Lung microvascular endothelial cell (primary cell): ENCODE measurements at places on chromosomes 7 and 10. TPM values are rescaled to one million over a fixed set of nuclear protein-coding genes. Genes with fewer than 3 reads are reported as not detected.
A peak's percentile ranks its signal among the peaks of the same experiment; 100 is the strongest.

DNA sequence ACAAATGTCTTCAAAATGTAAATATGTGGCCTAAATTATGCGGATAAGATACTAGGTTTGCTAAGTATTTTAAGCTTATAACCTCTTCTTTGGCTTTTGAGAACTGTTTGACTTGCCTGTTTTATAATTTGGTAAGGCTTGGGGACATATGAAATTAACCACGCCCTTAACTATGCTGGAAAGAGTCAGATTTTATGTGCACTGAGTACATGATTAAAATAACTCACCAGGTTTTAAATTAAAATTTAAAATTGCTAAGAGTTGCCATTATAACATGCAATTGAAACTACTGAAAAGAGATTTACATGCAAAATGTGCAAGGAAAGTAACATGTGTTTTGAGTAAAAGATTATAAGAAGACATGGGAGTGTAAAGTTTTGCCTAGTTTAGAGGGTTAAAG, 141.9 kb downstream of the WDR11 start:
- DNase-seq, result no peak

DNA sequence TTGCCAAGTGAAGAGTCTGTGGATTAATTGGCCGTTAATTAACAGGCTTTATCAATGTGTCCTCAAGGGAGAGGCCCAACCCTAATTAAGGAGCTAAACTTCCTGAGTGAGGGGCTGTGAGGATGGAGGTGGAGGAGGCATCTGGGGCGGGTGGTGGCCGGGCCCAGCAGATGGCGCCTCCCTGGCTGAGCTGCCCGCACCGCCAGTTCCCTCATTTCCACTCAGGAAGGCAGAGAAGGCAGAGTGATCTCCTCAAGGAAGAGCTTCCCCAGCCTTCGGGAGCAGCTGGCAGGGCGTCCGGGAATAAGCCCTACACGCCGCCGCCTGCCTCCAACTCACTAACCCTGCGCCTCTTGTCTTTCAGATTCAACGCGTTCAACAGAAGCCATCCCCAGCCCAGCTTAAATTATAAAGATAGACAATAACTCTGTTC, 112.2 kb downstream of the CYTH3 start:
- peak; percentile 85 for DNase-seq

DNA sequence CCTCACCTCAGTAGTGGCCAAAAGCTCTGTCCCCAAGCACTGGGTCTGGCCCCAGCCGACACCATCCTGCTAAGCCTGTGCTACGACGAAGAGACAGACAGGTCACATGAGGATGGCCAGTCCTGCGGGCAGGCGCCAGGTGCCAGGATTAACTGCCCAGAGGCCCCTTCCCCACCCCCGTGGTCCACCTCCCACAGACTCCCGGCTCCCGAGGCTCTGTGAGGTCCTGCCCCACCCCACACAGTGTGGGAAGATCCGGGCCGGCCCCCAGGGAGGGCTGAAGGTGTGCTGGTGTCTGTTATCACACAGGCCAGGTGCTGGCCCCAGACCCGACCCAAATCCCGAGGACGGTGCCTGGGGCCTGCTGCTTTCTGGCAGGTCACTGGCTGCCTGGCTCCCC, 27.2 kb downstream of the CYP2W1 start:
- no peak for DNase-seq

- no peak for DNase-seq
Measured at GRCh38 chr10:14926722-14927416, 27.0 kb downstream of the DCLRE1C start.

DNA sequence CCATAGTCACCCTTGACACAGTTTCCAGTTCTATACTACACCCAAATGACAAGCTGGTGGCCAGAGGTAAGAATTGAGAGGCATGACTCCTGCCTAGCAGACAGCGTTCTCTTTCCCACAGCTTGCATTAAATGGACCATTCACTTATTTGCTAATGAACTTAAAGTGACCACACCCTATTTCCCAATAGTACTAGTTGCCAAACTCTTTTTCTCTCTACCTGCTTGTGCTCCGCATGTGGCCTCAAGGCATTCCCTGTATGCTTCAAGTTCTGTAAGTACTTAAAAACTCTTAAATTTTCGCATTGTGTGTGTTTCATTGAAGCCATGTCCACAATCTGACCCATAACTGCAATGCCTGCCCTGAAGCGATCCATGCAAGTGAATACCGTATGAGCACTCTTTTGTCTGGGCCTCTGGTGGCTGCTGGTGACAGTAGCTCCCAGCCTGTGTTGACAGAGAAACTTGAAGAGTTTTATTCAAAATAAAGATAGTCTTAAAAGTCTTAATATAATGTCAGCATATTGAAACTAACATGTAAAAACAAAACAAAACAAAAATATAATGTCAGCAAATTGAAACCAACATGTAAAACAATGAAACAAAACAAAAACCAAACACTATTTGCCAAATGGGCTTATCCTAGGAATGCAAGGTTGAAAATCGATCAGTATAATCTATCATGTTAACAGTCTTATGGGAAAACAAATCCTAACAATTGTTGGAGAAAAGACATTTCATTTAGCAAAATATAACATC, 73.6 kb downstream of the CCSER2 start:
- no peak for DNase-seq

GRCh38 chr7:7112868-7113267, 69.5 kb upstream of the C1GALT1 start:
- DNase-seq, result no peak

DNA sequence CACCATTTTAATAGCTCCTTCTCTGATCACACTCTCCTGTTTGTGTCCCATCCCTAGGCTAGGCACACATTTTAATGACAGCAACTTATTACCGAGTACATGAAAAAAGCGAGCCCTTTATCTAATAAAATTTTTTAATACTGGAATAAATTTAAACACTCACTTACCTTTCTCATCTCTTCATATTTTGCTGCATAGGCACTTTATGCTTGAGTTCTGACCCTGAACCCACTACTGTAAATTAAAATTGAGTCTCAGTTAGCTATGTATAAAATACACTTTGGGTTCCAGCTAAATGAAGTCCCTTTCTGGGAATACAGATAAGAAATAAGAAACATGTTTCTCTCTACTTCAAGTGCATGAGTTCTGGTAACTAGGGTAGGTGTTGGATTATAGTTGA, 104.6 kb downstream of the HECW1 start:
- no peak for DNase-seq

GRCh38 chr10:15897287-15897686, 37.0 kb upstream of the MINDY3 start:
- DNase-seq, result no peak

- peak; percentile 47 for DNase-seq
Measured at GRCh38 chr10:117004227-117005025, 561 bp downstream of the SHTN1 start.

GRCh38 chr10:76085817-76086167, 654.4 kb downstream of the LRMDA start:
- no peak for DNase-seq

DNA sequence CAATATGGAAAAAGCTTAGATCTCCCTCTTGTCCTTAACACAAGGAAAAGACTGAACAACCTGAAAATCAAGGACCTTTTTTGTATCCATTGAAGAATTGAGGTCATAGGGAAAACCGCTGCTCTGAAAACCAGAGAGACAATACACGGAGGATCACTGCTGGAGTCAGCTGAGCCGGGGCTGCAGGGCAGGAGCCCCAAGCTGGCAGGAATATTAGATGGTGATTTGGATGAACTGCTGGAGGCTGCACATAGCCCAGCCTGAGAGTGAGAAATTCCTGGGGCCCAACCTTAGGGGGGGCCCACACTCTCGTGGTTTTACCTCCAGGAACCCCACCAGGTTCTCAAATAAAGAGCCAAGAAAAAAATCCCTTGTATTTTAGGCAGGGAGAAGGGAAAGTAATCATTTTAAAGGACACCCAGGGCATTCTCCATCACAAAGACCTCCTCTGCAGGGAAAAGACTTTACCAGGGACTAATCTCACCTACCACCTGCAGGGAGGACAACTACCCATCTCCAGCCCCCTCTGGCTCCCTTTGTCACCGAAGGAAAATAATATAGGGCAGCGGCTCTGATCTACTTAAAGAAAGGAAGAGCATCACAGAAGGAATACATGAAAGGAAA, 55.4 kb upstream of the RNF32 start:
- no peak for DNase-seq

GRCh38 chr10:91907914-91908336, 1.4 kb downstream of the FGFBP3 start:
- no peak for DNase-seq

DNA sequence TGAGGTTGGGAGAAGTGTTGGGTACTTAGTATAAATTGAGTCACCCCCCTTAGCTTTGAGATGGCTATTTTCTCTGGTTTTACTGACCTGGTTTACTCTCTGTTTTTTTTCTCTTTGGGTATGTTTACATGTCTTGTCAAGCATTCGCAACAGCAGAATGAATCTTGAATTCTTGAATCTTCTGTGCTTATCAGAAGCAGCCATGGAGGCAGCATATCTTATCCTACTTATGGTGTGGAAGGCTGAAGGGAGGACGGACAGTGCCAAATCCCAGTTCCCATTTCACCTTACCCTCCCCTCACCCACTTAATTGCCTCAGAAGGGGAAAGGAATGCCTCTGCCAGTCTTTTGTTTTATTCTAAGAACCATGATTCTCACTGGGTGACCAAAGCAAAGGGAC, 3.7 kb downstream of the SND1 start:
- no peak for DNase-seq

DNA sequence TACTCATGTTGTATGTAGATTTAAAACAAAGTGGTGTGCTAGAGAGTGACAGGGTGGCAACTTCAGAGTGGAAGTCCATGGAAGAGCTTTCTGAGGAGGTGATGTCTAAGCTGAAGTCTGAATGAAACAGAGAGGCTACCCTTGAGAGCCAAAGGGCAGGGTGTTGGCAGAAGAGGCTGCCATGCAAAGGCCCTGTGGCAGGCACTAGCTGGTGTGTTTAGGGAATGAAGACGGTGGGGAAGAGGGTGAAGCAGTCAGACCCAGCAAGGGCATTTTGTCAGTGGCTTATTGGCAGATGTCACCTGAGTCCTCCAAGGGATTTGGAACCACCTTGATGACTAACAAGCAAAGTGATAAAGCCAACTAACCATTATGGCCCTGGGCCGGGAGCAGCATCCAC, 3.7 kb upstream of the CAMK2B start:
- no peak for DNase-seq

- no peak for DNase-seq
Measured at GRCh38 chr10:125011171-125011925, 69.4 kb downstream of the ZRANB1 start.

DNA sequence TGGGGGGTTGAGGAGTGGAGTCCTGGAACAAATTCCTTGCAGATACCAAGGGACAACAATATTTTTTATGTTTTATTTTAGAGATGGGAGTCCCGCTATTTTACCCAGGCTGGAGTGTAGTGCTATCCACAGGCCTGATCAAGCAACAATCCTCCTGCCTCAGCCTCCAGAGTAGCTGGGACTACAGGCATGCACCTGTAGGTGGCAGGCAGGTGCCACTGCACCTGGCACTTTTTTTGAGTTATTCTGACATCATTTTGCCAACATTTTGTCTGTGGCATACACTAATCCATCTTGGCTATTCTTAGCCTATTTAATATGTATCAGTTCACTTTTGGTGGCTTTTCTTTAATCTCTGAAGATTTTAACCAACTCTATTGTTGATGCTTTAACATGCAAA, 317.8 kb upstream of the MTPN start:
- DNase-seq, result no peak

- DNase-seq, result no peak
Measured at GRCh38 chr10:127426746-127427145, 122.4 kb upstream of the NPS start.

Gene WEE2
- total RNA-seq, result under 0.01 TPM in 2 replicates

Gene GPR158
- not detected in 2 replicates for total RNA-seq

Gene GRID1
- under 0.01 TPM in 1 of 2 replicates, not detected in the other for total RNA-seq

Gene JCAD
- total RNA-seq, result 46.2 and 60.5 TPM in 2 replicates

Gene NCF1
- not detected in 2 replicates for total RNA-seq

Gene PTN
- total RNA-seq, result under 0.01 TPM in 1 of 2 replicates, not detected in the other

Gene FAM237B
- total RNA-seq, result not detected in 2 replicates

Gene SKIDA1
- total RNA-seq, result 1.1 and 1.4 TPM in 2 replicates

Gene NFKB2
- 12.0 and 16.9 TPM in 2 replicates for total RNA-seq
